Substantia nigra (tissue), 51 donors: ENCODE measurements at places on chromosomes 2 and 18.

- no peak for DNase-seq
Observed at GRCh38 chr2:195049372-195050031, 607.5 kb upstream of the SLC39A10 start.

GRCh38 chr2:200470230-200470629, 39.6 kb downstream of the KCTD18 start:
- peak; percentile 58 for DNase-seq

DNA sequence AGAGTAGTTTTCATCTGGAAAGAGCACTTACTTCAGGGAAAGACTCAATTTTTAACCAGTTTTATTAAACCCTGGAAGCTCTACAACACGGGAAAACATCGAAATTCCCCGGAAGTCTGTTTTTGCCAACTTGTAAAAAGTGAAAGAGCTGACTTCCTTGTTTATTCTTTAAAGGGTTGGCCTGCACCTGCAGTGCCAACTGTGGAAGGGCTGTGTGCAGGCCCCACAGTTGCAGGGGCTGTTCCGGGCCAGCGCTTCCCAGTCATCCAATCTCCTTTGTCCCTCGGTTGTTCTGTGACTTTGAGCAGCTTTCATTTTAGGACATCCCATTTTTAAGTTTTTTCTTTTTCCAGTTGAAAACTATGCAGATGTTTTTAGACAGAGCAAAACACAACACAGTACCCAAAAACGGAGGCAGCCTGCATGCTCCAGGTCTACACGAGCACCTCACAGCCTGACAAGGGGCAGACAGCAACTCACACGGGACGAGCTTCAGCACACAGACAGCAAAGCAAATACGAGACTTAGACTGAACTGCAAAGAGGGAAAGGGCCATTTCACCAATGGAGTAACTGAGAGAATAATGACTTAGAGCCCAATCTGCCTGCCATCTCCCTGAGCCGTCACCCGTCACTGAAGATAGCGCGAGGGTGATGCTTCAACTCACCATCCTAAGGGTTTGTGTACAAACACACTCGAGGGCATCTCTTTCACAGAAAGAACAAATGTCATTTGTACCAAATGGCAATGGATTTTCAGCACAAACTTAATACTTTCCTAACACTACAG, 70.6 kb downstream of the EMILIN2 start:
- no peak for DNase-seq

GRCh38 chr18:79400091-79400590, 4.4 kb downstream of the NFATC1 start:
- peak; percentile 29 for DNase-seq

DNA sequence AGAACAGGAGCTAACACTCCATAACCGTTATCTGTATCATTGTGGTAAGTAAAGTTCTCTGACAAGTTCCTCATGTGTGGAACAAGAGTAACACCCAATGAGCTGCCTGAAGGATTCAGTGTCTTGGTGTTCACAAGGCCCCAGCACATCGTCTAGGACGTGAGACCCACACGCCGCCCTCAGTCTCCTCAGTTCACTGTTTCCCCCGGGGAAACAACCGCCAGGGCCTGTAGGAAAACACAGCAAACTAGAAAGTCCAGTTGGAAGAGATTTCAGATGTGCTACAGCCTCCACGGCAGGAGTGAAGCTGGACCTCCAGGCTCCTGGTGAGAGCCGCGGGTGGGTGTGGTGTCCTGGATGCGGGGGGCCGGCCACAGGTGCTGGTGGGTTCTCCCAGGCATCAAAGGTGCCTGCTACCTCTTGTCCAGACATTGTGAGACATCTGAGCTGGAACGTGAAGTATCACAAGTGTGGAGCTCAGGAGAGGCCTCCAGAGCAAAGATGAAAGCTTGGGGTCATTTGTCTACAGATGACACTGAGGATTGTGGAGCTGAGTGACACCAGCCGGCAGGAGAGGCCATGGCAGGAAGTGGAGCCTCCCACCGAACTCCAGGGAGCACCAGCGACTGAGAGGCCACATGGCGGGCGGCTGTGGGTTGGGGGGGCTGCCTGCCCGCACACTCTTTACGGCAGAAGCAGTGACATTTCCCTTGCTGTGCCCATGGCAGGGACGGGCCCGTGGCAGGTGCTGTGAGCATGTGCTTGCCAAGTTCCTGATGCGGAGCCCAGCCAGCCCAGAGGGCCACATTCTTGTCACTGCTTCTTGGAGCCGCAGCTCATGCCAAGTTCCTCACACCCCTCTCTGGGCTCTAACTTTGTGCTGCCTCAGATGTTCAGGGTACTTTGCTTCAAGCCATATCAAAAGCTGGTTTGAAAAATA, 131.2 kb downstream of the TMEM18 start:
- DNase-seq = no peak

DNA sequence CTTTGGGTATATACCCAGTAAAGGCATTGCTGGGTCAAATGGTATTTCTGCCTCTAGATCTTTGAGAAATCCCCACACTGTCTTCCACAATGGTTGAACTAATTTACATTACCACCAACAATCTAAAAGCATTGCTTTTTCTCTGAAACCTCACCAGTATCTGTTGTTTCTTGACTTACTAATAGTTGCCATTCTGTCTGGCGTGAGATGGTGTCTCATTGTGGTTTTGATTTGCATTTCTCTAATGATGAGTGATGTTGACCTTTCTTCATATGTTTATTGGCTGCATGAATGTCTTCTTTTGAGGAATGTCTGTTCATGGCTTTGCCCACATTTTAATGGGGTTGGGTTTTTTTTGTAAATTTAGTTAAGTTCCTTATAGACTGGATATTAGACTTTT, 382.6 kb upstream of the ZNF804A start:
- no peak for DNase-seq

- no peak for DNase-seq
Observed at GRCh38 chr2:71932037-71932779, 215.5 kb downstream of the CYP26B1 start.

DNA sequence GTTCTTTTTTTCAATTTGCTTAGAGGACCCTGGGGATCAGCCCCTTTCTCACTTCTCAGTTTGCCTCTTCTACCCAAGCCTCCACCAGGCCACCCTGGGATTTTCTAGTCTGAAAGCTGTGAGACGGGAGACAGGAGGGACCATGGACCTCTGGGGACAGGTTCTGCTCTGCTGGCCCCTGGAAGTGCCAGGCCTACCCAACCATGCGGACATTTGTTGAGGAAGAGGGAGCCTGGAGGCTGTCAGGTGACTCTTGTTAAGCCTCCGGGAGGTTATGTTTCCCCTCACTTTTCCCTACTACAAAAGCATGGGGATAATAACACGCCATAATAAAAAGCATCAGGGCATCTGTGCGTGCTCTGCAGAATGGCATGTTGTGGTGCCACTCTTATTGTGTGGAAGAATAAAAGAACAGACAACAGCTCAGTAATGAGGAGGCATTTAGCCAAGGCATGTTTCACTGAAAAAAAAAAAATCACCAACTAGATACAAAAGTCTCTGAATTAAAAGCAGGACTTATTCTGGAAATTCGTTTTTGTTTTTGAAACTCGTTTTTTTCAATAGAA, 48.3 kb upstream of the PLA2R1 start:
- DNase-seq = no peak

DNA sequence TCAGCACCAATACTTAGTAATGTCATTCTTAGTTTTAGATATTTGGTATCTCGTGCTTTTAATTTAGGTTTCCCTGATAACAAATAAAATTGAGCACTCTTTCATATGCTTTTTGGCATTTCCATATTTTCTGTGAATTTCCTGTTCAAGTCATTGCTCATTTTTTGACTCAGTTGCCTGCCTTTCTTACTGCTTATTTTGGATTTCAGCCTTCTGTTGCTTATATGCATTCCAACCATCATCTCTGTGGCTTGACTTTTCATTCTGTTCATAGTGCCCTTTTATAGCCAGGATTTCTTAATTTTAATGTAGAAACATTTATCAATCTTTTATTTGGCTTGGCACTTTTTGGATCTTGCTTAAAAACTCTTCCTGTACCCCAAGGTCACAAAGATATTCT, 14.5 kb upstream of the KIF3C start:
- DNase-seq = no peak

- no peak for DNase-seq
Observed at GRCh38 chr2:16626497-16626896, 39.1 kb downstream of the CYRIA start.

DNA sequence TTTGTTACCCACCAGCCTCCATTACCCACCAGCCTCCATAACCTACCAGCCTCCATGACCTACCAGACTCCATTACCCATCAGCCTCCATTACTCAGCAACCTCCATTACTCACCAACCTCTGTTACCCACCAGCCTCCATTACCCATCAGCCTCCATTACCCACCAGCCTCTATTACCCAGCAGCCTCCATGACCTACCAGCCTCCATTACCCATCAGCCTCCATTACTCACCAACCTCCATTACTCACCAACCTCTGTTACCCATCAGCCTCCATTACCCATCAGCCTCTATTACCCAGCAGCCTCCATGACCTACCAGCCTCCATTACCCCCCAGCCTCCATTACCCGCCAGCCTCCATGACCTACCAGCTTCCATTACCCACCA, 133.3 kb upstream of the HS6ST1 start:
- DNase-seq = no peak

DNA sequence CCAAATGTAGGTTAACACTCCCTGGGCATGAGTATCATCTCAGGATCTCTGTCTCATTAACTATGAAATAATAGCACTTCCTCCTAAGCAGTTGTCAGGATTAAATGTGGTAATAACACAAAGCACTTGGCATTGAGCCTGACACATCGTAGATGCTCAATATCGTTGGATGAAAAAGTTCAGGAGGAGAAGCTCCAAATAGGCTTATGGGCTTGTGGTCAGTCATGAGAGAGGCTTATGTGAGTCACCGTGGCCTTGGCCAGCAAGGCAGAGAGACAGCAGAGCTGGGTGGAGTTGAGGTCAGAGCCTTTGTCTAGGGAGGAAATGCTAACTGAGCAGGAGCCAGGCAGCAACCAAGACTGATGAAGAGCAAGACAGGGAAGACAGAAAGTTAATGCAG, 68.3 kb upstream of the PPM1B start:
- no peak for DNase-seq

DNA sequence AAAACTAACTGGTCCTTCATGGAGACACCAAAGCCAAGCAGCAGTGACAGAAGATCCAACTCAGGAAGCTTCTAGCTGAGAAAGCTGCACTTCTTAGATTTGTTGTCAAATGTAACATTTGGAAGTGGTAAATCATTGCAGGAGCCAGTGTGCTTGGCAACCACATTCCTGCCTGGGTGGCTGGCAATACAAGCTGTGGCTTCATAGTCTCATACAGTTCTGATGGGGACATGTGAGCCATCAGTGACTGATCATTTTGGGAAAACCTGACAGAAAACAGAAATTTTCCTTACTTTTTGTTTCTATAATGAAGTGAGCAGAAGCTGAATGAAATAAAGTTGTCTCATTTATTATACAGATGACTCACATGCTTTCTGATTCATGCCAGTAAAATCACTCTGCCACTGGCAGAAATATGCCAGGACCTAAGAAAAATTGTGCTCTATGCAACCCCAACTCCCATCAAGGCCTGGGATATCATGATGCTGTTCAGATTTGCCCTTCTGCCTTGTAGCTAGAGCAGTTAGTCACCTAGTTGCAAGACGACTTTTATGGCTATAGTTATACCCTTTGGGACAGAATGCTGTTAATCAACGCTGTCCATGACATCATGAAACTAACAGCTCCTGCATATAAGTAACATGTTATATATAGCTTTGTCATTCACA, 508.1 kb downstream of the ADCYAP1 start:
- no peak for DNase-seq

- DNase-seq = no peak
Observed at GRCh38 chr18:55307505-55307904, 280.5 kb downstream of the TCF4 start.

DNA sequence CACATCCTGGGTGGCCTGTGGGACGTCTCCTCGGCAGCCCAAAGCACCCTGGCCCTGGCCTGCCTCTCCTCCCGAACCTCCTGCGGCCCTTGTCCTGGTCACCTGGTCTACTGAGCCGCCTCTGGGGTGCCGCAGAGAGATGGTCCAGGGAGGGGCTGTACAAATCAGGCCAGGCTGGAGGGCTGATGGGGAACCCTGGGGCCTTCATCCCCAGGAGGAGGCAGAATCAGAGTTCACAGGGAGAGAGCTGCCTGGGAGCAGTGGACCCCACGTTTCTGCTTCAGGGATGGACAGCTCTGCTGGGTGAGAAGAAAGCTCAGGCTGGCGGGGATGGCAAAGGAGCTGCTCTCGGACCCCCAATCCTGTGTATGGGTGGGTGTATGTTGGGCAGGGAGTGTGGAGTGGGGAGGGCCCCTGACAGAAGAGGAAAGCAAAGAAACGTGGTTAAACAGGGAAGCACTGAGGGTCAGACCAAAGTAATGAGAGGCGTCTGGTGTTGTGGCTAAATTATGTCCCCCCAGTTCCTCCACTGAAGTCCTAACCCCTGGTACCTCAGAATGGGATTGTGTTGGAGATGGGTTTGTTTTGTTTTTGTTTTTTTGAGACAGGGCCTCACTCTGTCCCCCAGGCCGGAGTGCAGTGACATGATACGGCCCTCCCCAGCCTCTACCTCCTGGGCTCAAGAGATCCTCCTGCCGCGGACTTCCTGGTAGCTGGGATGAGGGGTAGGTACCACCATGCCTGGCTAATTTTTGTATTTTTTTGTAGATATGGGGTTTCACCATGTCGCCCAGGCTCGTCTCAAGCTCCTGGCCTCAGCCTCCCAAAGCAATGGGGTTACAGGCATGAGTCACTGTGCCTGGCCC, 73.4 kb upstream of the SMAD7 start:
- DNase-seq = no peak

- no peak for DNase-seq
Observed at GRCh38 chr2:37632310-37632709, 39.1 kb downstream of the CDC42EP3 start.

- DNase-seq = no peak
Observed at GRCh38 chr18:26432651-26433424, 115.5 kb downstream of the KCTD1 start.
